ENCODE measurements at places on chromosomes 12 and 14. TPM values are rescaled to one million over a fixed set of nuclear protein-coding genes. Genes with fewer than 3 reads are reported as not detected.

PDE6H gene
- not detected for total RNA-seq

MIP gene
- total RNA-seq, result not detected

MYF6 gene
- total RNA-seq, result not detected

TSPAN19 gene
- total RNA-seq, result not detected

SDSL gene
- total RNA-seq, result 5.5 TPM

RTN1 gene
- total RNA-seq, result 13.1 TPM

FAM222A gene
- total RNA-seq, result 0.62 TPM

GLT1D1 gene
- 0.67 TPM for total RNA-seq

SPTSSA gene
- total RNA-seq, result 25.4 TPM

TAS2R14 gene
- total RNA-seq, result 3.5 TPM

CNTN1 gene
- 37.3 TPM for total RNA-seq

ZNF384 gene
- total RNA-seq, result 35.6 TPM

RERGL gene
- 3.4 TPM for total RNA-seq

C14orf93 gene
- total RNA-seq, result 5.7 TPM

TBX5 gene
- total RNA-seq, result not detected

ASCL1 gene
- total RNA-seq, result not detected

GPHN gene
- 21.3 TPM for total RNA-seq

FAM161B gene
- 4.9 TPM for total RNA-seq

VDR gene
- total RNA-seq, result 9.6 TPM

RNU7-1 gene
- not detected for total RNA-seq

PTGER2 gene
- 7.4 TPM for total RNA-seq

TEAD4 gene
- total RNA-seq, result 14.1 TPM

SCNN1A gene
- total RNA-seq, result 1.9 TPM

FBLN5 gene
- total RNA-seq, result 186 TPM

MBD6 gene
- 46.5 TPM for total RNA-seq

TAS2R42 gene
- not detected for total RNA-seq

RNF212B gene
- not detected for total RNA-seq

JAG2 gene
- total RNA-seq, result 17.3 TPM

NUP107 gene
- 33.8 TPM for total RNA-seq

C14orf180 gene
- 5.9 TPM for total RNA-seq

MYH6 gene
- not detected for total RNA-seq

ZCCHC8 gene
- total RNA-seq, result 15.9 TPM

KRT3 gene
- not detected for total RNA-seq

TRMT61A gene
- 16.2 TPM for total RNA-seq

PTGES3 gene
- total RNA-seq, result 145 TPM

DLGAP5 gene
- total RNA-seq, result 0.10 TPM

NKX2-1 gene
- not detected for total RNA-seq

PMEL gene
- total RNA-seq, result 5.0 TPM
